ENCODE measurements at places on chromosomes 3 and 15.

- no peak for DNase-seq
These were observed 211.3 kb upstream of the CHRM5 start for GRCh38 chr15:33756961-33757360.

- no peak for DNase-seq
These were observed 35.2 kb upstream of the GOLGA6L2 start for GRCh38 chr15:23482228-23482627.

GRCh38 chr3:36399933-36400332 is 19.6 kb downstream of the STAC start:
- no peak for DNase-seq

GRCh38 chr3:72266016-72266370 is 481.0 kb upstream of the PROK2 start:
- no peak for DNase-seq

DNA sequence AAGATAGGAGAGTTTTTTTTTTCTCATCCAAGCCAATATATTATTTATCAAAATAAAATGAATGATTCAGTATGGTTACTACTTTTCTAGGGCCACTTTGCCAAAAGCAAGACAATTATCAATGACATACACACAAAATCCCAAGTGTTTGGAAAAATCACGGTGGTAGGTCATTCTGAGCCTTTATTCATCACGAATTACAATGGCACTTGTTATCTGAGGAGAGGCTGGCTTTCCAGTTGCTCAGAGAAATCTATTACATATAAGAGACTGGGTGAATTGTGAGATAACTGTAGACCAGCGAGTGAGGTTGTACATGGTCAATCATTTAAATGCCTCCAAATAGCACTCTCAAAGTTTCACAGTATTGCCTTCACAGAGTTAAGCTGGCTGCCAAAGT is 20.4 kb upstream of the FGF12 start:
- no peak for DNase-seq

- DNase-seq = no peak
These were observed 185.3 kb downstream of the CACNA2D3 start for GRCh38 chr3:54307566-54308180.

- DNase-seq = no peak
These were observed 36.9 kb upstream of the SNRK start for GRCh38 chr3:43249405-43249804.

Measured in activated CD4-positive, alpha-beta T cell treated with anti-CD3 and anti-CD28 coated beads for 48 hours (primary cell).